Activated T-cell treated with anti-CD3 and anti-CD28 coated beads for 24 hours (primary cell): ENCODE measurements at places on chromosomes 2 and 18.

GRCh38 chr18:65790604-65791003 lies 39.8 kb downstream of the CDH7 start:
- no peak for DNase-seq

DNA sequence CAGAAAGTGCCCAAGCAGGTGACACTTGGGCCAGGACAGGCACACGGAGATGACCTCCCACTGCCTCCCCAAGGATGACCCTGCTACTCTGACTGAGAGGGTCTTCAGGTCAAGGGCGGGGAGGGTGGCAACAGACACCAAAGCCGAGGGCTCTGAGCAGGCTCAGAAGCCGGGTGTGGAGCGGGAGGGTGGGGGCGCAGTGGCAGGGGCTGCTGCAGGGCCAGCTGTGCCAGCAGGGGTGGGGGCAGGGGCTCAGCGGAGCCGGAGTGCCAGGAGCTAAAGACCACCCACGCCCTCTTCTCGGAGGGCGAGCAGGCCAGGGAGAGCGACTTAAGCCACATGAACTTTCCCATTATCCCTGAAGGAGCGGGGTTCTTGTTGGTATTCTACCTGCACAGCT lies 93.3 kb upstream of the MBOAT2 start:
- DNase-seq, result no peak

DNA sequence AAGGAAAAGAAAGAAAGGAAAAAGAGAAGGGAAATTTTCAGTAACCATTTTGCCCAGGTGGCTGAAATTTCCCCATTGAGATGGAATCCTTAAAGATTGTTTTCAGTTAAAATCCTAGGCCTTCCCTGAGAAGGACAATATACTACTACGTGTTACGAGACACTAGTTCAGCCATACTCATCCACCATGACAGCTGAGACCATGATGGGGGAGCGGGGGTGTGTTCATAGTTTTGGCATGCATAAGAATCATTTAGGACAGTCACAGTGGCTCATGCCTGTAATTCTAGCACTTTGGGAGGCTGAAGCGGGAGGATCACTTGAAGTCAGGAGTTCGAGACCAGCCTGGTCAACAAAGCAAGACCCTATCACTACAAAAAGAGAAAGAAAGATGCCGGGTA lies 28.0 kb downstream of the PLA2R1 start:
- DNase-seq, result no peak

- no peak for DNase-seq
These were observed 84.6 kb downstream of the TMEM163 start for GRCh38 chr2:134634054-134634753.

DNA sequence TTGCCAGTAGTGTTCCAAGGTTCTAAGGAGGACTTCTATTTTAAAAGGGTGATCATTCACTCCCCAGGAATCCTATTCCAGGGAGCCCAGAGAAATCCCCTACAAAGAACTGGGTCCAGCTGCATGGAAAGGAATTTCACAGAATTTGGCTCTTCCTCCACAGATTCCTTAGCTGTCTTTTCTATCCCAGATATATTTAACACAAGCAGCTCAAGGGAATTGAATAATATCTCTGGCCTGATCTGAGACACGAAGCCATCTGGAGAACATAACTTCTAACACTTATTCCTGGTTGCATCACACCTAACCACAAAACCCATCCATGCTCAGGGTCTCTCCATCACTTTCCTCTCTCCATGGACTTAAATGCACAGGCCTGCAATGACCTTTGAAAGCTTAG lies 306.7 kb upstream of the ACVR2A start:
- no peak for DNase-seq

DNA sequence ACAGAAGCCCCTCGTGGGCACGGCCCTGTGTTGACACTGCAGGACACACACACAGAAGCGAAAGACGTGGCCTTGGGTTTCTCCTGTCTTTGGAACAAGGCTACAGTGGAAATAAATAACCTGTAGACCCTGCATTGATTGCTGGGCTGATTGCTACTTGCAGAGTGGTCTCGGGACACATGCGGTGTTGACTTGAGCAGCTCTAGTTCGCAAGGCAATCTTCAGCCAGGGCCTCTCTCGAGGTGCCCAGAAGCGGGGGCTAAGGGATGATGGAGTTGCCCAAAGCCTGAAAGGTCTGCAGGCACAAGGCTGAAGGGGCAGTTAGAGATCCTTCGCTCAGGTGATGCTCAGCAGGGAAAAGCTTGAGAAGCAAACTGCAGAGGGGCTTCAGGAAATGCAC lies 180.3 kb downstream of the SEPTIN10 start:
- DNase-seq, result no peak

GRCh38 chr2:29326926-29327325 lies 211.7 kb downstream of the CLIP4 start:
- no peak for DNase-seq

DNA sequence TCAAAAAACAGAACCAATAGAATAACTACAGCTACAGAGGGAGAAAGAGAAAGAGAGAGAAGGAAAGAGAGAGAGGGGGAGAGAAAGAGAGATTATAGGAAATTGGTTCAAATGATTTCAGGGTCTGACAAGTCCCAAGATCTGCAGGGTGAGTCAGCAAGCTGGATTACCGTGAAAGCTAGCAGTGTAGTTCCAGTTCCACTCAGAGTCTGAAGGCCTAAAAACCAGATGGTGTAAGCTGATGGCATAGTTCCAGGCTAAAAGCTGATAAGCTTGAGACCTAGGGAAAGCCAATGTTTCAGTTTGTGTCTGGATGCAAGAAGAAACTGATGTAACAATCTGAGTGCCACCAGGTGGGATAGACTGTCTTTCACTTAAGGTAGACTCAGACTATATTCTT lies 397.7 kb downstream of the TRIB2 start:
- no peak for DNase-seq

DNA sequence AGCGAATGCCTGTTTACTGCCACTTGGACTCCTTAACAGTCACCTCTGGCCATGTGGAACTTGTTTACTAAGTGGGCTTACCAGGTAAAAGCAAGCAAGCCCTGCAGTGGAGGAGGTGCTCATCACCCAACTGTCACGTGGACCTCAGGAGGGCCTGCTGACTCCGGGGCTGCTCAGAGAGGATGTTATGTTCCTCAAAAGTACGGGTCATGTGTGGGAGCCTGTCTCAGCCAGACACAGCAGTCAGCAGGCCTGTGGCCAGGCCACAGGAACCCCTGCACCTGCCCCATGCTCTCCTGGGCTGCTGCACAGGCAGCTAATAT lies 36.2 kb downstream of the AMER3 start:
- DNase-seq, result no peak

- no peak for DNase-seq
These were observed 138.1 kb downstream of the BARD1 start for GRCh38 chr2:214671319-214671885.

- no peak for DNase-seq
These were observed 32.0 kb downstream of the B4GALT6 start for GRCh38 chr18:31652357-31652756.

DNA sequence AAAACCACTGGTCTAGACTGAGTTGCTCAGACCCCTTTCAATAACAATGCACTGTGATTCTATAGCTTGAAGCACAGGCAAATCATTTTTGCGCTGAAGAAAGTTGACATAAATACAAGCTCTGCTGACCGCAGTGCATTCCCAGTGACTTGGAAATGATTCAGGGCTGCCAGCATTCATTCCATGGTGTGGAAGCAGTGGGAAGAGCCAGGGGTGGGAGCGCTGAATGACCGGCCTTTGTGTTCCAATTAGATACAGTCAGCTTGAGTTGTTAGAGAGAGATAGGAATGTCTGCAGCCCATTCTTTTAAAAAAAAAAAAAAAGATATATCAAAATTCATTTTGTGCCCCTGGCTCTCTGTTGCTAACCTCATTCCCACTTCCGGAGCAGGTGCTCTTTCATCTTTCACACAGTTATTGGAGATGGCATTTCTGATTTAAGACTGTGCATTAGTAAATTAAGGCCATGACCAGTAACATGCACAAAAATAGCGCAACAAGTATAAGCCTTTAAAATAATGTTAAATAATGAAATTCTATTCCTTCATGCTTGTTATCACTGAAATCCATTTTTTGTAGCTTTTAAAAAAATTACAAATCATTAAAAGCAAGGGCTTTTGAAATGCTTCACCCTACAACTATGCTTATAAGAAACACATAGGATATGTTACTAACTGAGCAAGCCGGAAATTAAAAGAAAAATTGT lies 59.4 kb upstream of the CTLA4 start:
- DNase-seq, result no peak

DNA sequence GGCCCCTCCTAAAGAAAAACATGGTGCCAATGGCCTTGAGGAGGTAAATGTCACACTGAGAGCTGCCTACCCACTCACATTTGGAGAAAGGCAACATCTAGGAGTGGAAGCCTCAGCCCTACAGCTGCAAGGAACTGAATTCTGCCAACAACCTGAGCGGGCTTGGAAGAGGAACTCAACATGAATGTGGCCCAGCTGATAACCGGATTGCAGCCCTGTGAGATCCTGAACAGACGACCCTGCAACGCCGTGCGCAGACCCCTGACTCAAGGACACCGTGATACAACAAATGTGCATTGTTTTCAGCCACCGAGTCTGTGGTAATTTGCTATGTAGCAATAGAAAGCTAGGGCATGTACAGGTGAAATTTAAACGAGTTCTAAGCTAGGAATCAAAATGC lies 99.4 kb downstream of the MYOM1 start:
- no peak for DNase-seq

GRCh38 chr2:97913846-97914245 lies 81.9 kb downstream of the TMEM131 start:
- no peak for DNase-seq

- no peak for DNase-seq
These were observed 76.4 kb upstream of the ZNG1B start for GRCh38 chr2:113361051-113361450.

DNA sequence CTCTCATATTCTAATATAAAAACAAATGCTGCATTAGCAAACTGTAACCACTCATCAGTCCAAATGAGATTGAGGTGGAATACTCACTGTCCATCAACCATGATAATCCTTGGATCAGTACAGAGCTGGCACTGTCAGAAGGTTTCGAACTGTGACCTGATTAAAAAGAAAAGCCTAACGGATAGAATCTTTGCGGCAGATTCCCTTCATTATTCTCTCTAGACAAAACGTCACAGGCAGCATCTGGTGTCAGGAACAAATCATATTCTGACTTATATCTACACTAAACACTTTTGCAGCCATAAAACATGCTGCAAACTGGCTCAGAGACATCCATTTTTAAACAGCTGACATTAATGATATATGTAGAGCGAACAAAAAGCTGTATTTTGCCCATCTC lies 677.7 kb upstream of the NXPH2 start:
- DNase-seq, result no peak

GRCh38 chr18:69411199-69411598 lies 10.5 kb downstream of the DOK6 start:
- DNase-seq, result no peak

GRCh38 chr2:133421516-133422324 lies 146.5 kb downstream of the NCKAP5 start:
- no peak for DNase-seq

DNA sequence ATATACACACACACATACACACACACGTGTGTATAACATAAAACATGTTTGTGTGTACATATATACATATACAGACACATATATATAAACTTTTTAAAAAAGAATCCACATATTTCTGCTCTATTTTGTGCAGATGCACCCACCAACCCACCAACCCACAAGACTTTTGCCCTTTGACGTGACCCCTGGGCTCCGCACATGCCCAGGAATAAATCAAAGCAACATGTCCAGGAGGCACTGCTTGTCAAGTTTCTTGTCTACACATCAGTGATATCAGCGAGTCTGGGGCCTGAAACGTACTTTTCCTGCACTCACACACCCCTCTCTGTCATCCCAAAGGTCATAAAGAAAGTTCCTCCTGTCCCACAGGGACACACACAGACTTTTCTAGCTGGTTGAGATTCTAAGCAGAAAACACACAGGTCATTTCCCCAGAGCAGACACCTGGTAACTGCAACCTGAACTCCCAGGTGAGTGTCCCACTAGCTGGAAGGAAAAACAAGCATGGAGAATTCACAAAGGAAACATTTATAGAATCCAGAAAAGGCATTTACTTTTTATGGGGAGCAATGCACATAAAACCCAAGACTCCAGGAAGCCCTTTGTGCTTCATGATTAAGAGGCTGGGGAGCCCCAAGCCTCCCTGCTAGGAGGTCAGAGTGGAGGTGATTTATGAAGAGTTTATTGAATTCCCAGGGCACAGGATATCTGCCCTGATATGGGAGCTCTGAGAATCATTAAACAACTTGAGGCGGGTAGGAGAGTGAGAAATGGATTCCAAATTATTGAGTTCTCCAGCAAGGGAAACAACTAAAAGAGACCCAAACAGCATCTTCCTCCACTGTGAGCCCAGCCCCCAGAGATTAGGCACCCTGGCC lies 211.6 kb downstream of the MGAT5 start:
- DNase-seq, result no peak

- DNase-seq, result no peak
These were observed 170.6 kb upstream of the MEIS1 start for GRCh38 chr2:66264354-66264753.

DNA sequence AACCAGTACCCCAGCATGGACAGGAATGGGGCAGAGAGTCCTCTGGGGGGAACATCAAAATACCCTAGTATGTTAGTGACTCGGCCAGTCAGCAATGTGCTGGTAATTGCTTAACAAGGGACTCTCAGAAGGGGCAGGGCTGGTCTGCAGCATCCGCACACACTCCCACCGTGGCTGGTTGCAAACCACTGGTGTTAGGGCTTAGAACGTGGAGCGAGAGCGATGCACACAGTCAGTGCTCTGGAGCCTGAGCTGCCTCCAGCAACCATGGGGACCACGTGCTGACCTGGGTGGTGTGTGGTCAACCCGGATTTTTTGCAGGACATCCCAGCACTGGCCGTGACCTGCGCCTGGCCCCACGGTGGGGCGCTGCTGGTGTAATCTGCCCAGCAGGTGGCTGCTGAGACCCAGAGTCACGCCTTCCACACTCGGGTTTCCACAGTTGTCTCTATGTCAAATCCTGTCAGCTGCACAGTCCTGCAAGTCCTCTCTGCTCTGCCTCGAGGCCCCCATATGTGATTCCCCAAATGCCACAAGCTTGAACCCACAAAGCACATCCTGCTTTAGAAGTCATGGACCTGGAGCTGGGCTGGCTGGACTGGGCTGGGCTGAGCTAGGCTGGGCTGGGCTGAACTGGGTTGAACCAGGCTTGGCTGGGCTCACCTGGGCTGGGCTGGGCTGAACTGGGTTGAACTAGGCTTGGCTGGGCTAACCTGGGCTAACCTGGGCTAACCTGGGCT lies 50.6 kb upstream of the GPC1 start:
- no peak for DNase-seq

DNA sequence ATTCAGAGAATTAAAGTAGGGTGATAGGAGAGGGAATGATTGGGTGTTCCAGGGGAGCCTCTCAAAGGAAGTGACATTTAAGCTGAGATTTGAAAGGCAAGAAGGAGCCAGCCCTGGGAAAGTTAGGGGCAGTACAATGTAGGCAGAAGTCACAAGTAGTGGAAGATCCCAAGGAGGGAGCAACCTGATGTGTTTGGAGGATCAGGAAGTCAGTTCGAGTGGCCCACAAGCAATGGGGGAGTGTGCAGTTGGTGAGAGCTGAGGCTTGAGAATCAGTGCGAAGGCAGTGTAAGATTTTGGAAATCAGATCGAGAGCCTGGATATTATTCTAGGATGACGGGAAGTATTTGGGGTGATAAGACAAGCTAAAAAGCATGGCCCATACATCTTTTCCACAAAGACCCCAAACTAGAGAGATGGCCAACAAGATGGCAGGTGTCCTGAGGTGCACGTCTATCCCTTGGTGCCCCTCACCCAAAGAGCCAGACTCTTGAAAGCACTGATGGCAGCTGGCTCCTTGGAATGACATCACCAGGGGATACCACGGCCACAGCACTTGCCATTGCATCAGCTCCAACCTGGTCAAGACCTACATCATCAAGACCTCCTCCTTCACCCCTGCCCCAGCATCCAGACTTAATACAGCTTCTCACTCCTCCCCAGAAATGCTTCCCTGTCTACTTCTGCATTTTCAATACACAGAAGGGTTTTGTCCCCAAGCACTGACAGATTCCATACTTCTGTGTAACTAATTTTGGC lies 127.3 kb downstream of the BCL2 start:
- no peak for DNase-seq
